ENCODE measurements at places on chromosomes 13 and 19.
A peak's percentile ranks its signal among the peaks of the same experiment; 100 is the strongest.

DNA sequence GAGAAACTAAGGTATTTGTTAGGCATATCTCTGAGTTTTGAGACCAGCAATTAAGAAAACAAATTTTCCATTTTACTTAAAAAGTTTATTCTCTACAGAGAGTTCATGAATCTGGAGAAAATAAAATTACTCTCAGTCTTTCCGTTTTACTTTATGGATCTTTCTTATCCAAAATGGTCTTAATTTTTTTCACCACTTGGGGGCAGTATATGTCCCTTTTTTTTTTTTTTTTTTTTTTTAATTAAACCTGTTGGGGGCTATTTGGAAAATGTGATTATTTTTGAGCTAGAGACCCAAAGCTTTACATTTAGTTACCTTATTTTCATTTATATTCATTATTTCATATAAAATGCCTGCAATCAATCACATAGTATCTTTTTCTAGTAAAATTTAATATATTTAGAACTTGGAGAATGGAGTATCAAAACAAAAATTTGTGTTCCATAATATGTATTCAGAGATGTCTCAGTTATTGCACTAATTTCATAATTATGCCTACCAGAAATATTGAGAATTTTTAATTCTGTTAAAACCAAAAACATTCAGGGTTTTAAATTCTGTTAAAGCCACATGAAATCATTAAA is 27.1 kb downstream of the PIBF1 start:
- DNase-seq: no peak

DNA sequence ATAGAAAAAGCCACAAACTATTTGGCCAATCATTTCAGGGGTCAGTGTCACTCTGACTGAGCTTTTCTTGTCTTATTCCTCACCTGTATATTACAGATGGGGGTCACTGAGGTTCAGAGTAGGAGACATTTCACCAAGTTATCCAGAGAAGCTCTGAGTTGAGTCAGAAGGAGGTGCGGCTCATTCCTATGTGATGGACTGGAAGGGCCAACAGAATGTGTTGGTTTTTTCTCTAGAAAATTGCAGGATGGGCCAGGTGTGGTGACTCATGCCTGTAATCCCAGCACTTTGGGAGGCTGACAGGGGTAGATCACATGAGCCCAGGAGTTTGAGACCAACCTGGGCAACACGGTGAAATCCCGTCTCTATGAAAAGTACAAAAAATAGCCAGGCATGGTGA is 24.5 kb upstream of the ZNF83 start:
- DNase-seq: no peak

GRCh38 chr19:47693903-47694302 is 19.3 kb upstream of the EHD2 start:
- DNase-seq: no peak

GRCh38 chr13:27919659-27919933 is 204 bp upstream of the PDX1 start:
- DNase-seq: no peak

DNA sequence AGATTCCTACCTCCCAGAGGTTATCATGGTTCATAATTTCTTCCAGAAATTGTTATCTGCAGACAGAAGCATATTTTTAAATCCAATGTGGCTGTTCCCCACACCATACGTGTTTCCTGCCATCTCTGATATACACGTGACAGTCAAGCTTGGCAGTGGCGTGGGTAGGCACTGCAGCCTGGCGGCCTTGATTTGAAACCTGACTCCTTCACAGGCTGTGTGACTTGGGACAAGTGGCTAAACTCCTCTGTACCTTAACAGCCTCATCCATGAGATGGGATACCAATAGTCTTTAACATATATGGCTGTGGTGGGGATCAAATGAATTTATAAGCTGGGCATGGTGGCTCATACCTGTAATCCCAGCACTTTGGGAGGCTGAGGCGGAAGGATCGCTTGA is 33.2 kb downstream of the DPF1 start:
- no peak for DNase-seq

GRCh38 chr19:53908935-53909415 is at the start of gene CACNG7:
TSS of gene CACNG7 (plus strand) at chr19:53909278. CDS start at chr19:53912832, 3,554 bp downstream.
- DNase-seq: no peak

GRCh38 chr19:18386543-18387271 is 749 bp downstream of the GDF15 start:
- no peak for DNase-seq

GRCh38 chr19:51256155-51256625 is 5.3 kb downstream of the SIGLECL1 start:
- no peak for DNase-seq

DNA sequence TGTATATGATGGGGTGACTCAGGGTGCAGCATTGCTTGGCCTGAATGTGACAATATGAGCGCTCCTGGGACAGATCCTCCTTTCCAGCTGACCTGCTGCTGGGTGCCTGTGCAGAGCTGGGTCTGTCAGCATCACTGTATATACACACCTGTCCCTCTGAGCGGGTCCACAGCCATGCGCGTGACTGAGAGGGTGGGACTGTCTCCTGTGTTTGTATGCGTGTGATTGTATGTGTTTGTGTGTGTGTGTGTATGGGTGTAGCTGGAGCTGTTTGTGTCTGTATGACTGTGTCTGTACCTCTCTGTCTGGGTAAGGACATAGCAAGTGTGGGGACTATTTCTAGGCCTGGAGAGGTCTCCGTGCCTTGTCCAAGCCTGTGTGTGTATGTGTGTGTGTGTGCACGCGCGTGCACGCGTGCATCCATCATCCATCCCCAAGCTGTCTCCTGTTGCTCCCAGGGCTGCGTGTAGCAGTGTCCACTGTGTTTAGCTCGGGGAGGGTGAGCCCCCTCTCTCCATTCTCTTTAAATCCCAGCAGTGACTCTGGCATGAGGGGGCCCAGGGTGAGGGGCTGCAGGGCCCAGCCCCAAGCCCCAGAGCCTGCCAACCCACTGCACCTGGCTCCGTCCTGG is 8.3 kb downstream of the IGLON5 start:
- DNase-seq: no peak

- peak; percentile 53 for DNase-seq
Observed at GRCh38 chr19:29526730-29527499, 1.1 kb downstream of the VSTM2B start.

- no peak for DNase-seq
Observed at GRCh38 chr19:29617366-29618266, 11.5 kb downstream of the POP4 start.

GRCh38 chr13:96816874-96817273 is 177.4 kb downstream of the OXGR1 start:
- no peak for DNase-seq

DNA sequence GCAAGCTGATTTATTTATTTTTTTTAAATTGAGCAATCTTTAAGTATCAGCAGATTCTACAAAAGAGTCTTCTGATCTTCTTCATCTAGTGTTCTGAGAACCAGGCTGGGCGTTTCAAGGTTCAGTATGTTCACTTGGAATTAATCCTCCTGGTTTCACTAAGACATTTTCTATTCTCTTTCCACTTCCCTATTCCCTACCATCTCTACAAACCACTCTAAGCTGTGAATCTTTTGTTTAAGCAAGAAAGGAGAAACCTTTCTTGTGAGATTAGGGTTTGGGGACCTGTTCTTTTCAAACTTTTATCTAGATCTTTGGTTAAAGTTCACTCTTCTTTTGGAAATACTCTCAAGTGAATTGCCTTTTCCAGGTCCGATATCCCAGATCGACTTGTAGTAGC is 59.3 kb downstream of the URI1 start:
- no peak for DNase-seq

DNA sequence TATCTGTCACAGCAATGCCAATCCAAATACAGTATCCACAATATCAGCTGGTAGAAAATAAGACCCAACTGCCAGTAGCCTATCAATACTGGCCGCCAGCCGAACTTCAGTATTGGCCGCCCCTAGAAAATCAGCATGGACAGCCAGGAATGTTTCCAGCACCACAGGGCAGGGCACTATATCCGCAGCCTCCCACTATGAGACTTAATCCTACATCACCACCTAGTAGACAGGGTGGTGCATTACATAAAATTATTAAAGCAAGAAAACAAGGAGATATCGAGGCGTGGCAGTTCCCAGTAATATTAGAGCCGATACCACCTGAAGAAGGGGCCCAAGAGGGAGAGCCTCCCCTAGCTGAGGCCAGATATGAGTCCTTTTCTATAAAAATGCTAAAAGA is 111.3 kb downstream of the ZNF486 start:
- DNase-seq: no peak

DNA sequence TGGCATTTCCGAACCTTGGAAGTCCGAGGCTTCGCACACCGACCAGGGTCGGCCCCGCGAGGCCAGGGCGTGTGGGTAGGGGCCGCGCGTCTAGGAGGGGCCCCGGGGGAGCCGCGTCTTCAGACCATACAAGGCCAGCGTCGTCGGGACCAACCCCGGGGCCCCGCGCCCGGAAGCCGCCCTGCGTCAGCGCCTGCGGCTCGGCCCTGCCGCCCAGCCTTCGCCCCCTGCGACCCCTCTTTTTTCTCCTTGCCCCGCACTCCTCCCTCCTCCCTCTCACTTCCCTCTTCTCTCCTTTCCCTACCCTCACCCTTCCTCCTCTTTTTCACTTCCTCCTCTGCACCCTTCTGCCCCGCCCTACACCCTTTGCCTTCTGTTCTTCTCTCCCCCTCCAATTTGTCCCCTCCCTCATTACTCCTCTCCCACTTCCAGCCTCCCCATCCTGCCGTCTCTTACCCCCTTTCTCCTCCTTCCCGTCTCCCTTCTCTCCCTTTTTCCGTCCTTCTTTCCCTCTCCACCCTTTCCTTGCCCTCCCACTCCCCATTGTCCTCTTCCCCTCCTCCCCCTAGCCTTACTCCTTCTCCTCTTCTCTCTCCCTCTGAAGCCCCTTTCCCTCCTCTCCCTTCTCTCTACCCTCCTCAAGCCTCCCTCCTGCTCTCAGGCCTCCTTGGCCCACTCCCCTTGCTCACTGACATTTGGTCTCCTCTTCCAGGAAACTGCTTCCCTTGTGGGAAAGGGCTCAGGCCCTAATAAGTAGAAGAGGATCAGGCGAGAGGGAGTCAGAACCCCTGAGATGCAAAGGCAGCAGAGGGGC is 2.2 kb upstream of the PLEKHG2 start:
- DNase-seq: peak; percentile 79

GRCh38 chr19:55146078-55146704 is 2.8 kb downstream of the TNNT1 start:
- DNase-seq: peak; percentile 30

DNA sequence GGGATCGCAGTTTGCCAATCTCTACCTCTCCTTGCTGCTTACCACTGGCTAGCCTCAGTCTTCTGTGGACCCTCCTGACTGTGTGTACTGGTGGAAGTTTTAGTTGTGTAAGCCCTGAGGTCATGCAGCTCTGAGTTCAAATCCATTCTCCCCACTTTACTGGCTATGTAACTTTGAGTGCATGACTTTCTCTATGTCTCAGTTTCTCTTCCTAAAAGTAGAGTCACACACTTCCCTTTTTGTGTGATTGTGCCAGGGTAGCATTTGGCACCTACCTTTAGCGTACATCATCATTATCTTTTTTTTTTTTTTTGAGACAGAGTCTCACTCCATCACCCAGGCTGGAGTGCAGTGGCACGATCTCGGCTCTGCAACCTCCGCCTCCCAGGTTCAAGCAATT is 70.3 kb downstream of the MAP4K1 start:
- DNase-seq: no peak

GRCh38 chr13:111215081-111216047 is 100.3 kb downstream of the ARHGEF7 start:
- DNase-seq: no peak

DNA sequence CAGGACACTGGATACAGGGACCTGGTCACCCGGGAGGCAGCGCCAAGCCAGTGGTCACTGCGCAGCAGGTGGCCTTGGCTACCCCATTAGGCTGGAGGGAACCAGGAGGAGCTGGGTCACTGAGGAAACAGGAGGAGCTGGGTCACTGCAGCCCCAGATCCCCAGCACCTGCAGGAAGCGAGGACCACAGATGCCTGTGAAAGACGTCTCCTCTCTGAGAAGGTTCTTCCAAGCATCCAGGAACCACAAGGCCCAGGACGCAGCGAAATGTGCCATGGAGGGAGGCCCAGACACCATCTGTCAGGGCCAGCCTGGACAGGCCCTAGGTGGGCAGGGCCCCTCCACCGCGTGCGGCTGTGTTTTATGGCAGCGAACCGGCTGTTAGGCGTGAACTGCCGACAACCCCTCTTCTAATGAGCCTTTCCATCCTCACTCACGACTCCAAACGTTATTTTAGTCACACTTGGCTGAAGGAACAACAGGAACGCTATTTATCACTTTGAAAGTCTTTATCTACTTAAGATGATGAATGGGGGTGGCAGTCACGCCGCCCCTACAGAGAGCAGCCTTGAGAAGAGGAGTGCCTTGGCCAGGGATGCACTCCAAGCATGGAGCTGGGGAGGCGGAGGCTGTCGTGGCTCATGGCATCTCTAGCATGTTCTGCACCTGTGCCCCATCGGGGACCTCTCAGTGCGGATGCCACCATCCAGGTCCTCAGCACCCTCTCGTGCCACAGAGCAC is 53.3 kb downstream of the CEBPG start:
- no peak for DNase-seq

GRCh38 chr13:39587939-39588338 is 15.1 kb downstream of the LHFPL6 start:
- no peak for DNase-seq

GRCh38 chr19:17576758-17577456 is 21.5 kb downstream of the COLGALT1 start:
- no peak for DNase-seq

- DNase-seq: no peak
Observed at GRCh38 chr19:33722456-33723239, 74.0 kb upstream of the KCTD15 start.

DNA sequence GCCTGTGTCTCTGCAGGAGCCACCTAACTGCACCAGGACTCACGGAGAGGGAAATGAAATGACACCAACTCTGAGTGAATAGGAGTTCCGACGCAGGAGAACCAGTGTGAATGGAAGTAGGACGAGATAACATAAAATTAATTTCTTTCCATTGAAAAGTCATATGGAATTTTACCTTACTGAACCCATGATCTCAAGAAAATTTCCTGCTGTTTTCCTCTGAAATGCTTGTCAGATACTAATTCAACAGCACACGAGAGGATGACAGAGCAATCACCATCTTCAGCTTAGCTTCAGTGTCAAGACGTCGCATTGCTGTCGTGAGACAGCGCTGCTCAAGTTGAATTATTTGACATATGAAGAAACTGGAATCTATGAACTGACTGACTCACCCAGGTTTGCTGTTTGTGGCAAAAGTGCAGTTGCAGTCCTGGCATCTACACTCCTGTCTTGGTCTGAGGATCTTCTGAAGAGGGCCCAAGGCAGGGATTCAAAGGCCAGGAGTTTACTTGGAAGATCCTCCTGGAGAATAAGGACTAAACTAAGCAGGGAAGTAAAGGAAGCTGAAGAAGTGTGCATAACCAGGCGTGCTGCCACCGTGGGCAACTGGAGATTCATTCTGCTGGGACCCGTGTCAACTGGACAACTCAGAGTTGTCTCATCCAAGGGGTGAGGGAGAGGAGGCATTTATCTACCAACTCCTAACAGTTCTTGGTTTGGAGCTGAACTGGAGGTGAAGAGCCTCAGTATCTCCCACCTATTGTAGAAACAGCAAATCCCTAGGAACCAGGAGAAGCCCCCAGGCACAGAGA is 214.4 kb upstream of the IRS2 start:
- DNase-seq: no peak

DNA sequence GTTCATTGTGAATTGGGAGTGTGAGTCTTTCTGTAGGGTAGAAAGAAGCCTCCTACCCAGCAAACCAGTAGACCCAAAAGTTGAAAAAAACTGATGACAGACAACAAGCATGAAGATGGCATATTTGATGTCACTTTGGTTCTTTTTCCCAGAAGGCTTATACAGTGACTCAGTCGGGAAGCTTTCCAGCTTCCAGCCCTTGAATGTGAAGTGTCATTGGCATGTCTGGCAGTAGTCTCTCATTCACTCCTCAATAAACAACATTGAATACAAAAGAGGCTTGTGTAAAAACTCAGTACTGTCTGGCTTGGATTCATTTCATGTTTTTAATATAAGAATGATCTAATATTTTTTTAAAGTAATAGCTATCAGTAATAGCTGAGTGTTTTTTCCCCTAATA is 68.7 kb downstream of the IPO5 start:
- no peak for DNase-seq
